ENCODE measurements at places on chromosomes 12 and 14. TPM values are rescaled to one million over a fixed set of nuclear protein-coding genes. Genes with fewer than 3 reads are reported as not detected.

HOXC4 gene
- total RNA-seq: 3.3 TPM

- peaks cover 21% of the 10 kb centered on the region for H3K36me3 ChIP-seq
- no peaks in the 10 kb centered on the region for H3K27me3 ChIP-seq
- peak overlapping the region; percentile 10 for H3K27ac ChIP-seq
- H3K4me1 ChIP-seq: peaks cover 14% of the 10 kb centered on the region
- DNase-seq: no peak
These were observed 7.3 kb downstream of the C1RL start for GRCh38 chr12:7101694-7102131.

WNT1 gene
- not detected for total RNA-seq

DNA sequence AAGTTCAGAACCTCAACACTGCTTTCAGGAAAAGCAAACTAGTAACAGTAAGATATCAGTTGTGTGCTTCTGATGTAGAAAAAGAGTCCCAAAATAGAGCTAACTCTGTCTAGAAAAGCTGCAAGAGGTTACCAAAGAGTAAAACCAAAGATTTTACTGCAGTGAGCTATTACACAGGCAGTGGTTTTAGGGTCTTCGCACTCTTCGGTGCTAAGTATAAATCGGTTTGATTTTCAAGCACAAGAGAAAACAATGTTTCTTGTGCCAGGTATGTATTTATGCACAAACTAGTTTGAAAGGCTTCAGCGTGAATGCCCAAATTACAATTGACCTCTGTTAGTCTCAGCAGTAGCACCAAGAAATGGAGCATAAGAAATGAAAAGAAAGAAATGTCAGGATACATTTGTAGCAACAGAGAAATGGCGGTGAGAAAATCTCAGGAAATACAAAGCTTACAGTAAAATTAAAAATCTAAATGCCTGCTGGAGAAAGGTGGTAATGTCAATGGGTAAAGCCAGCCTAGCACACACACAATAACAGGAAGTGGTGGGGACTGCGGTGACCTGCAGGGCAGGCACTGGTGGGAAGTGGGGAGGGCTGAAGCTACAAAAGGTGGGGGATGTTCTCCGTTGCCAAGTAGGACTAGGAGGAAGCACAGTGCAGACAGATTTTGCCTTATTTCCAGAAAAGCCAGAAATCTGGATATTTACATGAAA, 18.0 kb upstream of the DYRK2 start:
- no peaks in the 10 kb centered on the region for H3K27me3 ChIP-seq
- H3K4me1 ChIP-seq: no peaks in the 10 kb centered on the region
- no peak for DNase-seq

OR4Q2 gene
- total RNA-seq: not detected

GRCh38 chr12:87025976-87026375, 769.8 kb upstream of the MGAT4C start:
- DNase-seq: no peak
- H3K27me3 ChIP-seq: no peaks in the 10 kb centered on the region
- H3K27ac ChIP-seq: no peak overlapping the region
- H3K36me3 ChIP-seq: no peaks in the 10 kb centered on the region
- no peak overlapping the region for H3K4me3 ChIP-seq
- H3K4me1 ChIP-seq: no peaks in the 10 kb centered on the region

DNA sequence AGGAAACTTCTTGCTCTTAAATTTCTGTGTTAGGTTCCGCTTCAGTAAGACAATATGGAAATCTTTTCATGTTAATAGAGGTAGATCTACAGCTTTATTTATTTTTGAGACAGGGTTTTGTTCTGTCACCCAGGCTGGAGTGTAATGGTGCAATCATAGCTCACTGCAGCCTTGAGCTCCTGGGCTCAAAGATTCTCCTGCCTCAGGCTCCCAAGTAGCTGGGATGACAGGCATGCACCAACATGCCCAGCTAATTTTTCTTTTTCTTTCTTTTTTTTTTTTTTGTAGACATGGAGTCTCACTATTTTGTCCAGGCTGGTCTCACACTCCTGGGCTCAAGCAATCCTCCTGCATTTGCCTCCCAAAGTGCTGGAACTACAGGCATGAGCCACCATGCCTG, 70.1 kb downstream of the DAO start:
- peaks cover 7% of the 10 kb centered on the region for H3K4me1 ChIP-seq
- no peak overlapping the region for H3K4me3 ChIP-seq
- no peak overlapping the region for H3K27ac ChIP-seq
- H3K27me3 ChIP-seq: peaks cover 3% of the 10 kb centered on the region

- H3K36me3 ChIP-seq: peaks cover 18% of the 10 kb centered on the region
- H3K27me3 ChIP-seq: no peaks in the 10 kb centered on the region
- peak; percentile 63 for DNase-seq
- no peak overlapping the region for H3K4me3 ChIP-seq
These were observed 8.8 kb downstream of the IKBIP start for GRCh38 chr12:98635657-98636323.

GSC gene
- total RNA-seq: 9.4 TPM

DNA sequence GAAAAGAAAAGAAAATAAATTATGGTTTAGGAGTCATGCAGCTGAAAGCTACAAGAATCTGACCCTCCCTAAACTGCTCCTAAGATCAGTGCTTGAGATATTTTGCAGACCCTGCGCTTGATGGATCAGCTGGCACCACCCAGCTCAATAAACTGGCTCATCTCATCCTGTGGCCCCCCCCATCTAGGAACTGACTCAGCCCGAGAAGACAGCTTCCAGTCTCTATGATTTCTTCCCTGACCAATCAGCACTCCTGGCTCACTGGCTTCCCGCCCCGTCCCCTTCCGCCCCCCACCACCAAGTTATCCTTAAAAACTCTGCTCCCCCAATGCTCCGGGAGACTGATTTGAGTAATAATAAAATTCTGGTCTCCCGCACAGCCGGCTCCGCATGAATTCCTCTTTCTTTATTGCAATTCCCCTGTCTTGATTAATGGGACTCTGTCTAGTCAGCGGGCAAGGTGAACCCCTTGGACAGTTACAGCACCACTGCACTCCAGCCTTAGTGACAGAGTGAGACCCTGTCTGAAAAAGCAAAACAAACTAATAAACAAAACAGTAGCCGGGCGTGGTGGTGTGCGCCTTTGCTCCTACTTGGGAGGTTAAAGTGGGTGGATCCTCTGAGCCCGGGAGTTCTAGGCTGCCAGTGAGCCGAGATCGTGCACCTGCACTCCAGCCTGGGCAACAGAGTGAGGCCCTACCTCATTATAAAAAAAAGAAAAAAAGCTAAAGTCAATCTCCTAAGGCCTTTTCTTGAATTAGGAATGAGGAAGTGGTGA, 24.5 kb upstream of the SPTLC2 start:
- H3K36me3 ChIP-seq: no peaks in the 10 kb centered on the region
- peak overlapping the region; percentile 70 for H3K4me3 ChIP-seq
- H3K27me3 ChIP-seq: no peaks in the 10 kb centered on the region
- DNase-seq: no peak
- H3K27ac ChIP-seq: peak overlapping the region; percentile 88

TBC1D30 gene
- 0.72 TPM for total RNA-seq

GRCh38 chr12:45637706-45638105, 91.8 kb upstream of the ARID2 start:
- H3K4me3 ChIP-seq: no peak overlapping the region
- H3K36me3 ChIP-seq: no peaks in the 10 kb centered on the region
- DNase-seq: no peak
- no peak overlapping the region for H3K27ac ChIP-seq

DNA sequence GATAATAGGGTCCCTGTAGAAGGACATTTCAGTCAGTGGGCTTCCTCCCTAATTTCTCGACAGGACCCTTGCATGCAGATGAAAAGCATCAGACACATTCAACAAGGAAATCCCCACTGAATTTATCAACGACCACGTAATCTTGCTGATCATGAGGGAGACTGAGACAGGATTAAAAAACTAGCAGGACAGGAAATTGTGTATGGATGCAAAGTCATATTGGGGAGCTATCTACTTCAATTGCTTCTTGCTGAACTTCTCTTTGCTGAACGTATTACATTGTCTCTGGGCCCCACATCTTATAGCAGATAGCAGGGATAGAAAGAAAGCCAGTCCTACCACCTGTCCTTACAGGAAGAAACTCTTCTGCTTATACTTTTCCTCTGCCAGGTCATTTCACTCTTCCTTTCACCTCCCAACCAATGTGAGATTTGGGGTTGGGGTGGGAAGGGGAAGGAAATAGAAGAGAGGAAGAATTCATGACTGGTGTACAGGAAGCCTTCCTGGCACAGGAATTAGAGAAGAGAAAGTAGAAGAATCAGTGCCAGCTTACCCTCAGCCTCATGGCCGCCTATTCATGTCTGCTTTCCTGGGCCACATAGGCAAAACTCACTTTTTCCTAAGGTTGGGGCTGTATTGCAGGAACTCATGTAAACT, 333.3 kb downstream of the ZFP36L1 start:
- no peaks in the 10 kb centered on the region for H3K27me3 ChIP-seq
- no peak overlapping the region for H3K4me3 ChIP-seq
- no peaks in the 10 kb centered on the region for H3K36me3 ChIP-seq
- peaks cover 17% of the 10 kb centered on the region for H3K4me1 ChIP-seq
- H3K27ac ChIP-seq: peak overlapping the region; percentile 65

TAS2R43 gene
- not detected for total RNA-seq

DNA sequence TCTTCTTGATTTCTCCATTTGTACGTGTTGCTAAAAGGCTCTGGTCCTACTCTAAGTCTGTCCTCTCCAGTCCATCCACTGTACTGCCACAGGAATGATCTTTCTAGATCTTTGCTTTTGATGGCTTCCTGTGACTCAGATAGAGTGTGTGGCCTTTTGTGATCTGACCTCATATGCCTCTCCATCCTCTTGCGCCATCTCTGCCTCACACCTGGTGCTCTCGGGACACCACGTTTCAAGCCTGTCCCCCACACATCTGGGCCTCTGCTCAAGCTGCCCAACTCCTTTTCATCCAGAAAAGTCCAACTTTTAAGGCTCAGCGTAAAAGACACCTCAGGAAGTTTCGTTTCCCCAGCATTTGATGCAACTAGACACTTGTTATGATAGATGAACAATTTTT, 39.0 kb downstream of the DCAF4 start:
- H3K36me3 ChIP-seq: peaks cover 25% of the 10 kb centered on the region
- no peaks in the 10 kb centered on the region for H3K4me1 ChIP-seq
- no peaks in the 10 kb centered on the region for H3K27me3 ChIP-seq
- H3K4me3 ChIP-seq: no peak overlapping the region
- no peak for DNase-seq

- H3K27me3 ChIP-seq: no peaks in the 10 kb centered on the region
- peaks cover 54% of the 10 kb centered on the region for H3K4me1 ChIP-seq
- peak overlapping the region; percentile 76 for H3K4me3 ChIP-seq
- DNase-seq: peak; percentile 98
- peak overlapping the region; percentile 99 for H3K27ac ChIP-seq
These were observed 4.5 kb upstream of the IRF2BPL start for GRCh38 chr14:77032844-77033621.

GRCh38 chr12:87155621-87156020, 873.6 kb downstream of the C12orf50 start:
- H3K4me1 ChIP-seq: peaks cover 5% of the 10 kb centered on the region
- no peaks in the 10 kb centered on the region for H3K36me3 ChIP-seq
- DNase-seq: no peak
- no peak overlapping the region for H3K4me3 ChIP-seq

DNA sequence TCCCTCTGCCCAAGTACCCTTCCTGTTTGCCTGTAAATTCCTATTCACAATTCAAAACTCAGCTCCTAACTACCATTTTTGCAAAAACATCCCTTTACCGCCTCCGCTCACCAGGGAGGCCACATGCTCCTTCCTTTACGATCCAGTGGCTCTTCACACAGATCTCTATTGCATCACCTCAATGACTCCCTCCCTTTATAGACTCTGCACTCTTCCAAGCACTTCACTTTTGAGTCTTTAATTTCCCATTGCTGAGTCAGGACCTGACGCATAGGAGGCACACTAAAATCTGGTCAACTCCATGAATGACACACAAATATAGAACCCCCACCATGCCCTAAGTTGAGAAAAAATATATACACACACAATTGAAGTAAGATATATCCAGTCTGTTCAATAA, 45.9 kb downstream of the PPP1R13B start:
- H3K27ac ChIP-seq: peak overlapping the region; percentile 75
- H3K4me3 ChIP-seq: no peak overlapping the region
- peak; percentile 92 for DNase-seq

DNA sequence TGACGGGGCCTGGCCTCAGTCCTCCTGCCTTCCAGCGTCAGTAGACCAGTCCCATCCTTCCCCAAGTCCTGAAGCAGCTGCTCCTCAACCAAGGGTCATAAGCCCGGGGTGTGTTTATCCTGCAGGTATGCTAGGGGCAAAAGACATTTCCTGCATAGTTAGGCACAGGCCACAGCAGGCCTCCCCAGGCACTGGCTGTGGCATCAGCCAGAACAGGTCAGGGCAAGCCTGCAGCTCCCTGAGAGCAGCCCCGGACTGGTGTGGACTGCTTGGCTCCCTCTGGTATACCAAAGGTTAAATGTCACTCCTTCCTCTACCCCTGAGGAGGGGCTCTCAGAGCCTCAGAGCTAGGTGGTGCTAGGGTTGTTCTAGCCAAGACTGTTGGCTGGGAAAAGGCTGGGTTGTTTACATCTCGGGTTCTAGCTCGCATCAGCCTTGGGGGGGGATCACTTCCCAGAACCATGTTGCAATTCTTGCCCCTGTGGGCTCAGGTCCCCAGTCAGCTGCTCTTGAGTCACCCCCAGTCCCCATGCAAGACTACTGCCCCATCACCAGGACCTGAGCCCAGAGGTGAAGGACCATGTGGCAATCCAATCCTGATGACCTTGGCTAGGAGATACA, 2.9 kb downstream of the MMP14 start:
- H3K27me3 ChIP-seq: no peaks in the 10 kb centered on the region
- H3K27ac ChIP-seq: peak overlapping the region; percentile 97
- H3K4me3 ChIP-seq: peak overlapping the region; percentile 96
- peaks cover 26% of the 10 kb centered on the region for H3K4me1 ChIP-seq
- H3K36me3 ChIP-seq: peaks cover 40% of the 10 kb centered on the region

- H3K27ac ChIP-seq: peak overlapping the region; percentile 89
- no peaks in the 10 kb centered on the region for H3K27me3 ChIP-seq
- peaks cover 28% of the 10 kb centered on the region for H3K4me1 ChIP-seq
- peak; percentile 84 for DNase-seq
- H3K36me3 ChIP-seq: no peaks in the 10 kb centered on the region
- H3K4me3 ChIP-seq: peak overlapping the region; percentile 46
These were observed 204.6 kb upstream of the PLXNC1 start for GRCh38 chr12:93943780-93944179.

DNA sequence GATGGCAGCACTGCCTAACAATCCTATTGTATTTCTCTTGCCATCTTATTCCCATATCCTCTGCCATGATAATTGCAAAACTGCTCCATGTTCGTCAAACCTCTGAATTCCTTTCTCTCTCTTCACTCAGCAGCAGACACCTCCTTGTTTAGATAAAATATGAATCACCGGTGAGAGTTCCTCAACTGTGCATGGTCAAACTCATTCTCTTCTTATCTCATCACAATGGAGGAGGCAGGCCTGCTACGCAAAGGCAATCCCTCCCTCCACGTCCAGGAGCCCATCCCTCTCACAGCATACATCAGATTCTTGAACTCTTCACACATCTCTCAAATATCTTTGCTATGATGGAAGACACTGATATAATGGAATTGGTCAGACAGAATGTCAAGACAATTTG, 90.1 kb upstream of the DAAM1 start:
- peak; percentile 51 for DNase-seq
- no peaks in the 10 kb centered on the region for H3K36me3 ChIP-seq
- H3K27me3 ChIP-seq: no peaks in the 10 kb centered on the region
- no peak overlapping the region for H3K4me3 ChIP-seq

- no peaks in the 10 kb centered on the region for H3K27me3 ChIP-seq
- no peak overlapping the region for H3K4me3 ChIP-seq
These were observed 108.7 kb upstream of the OTX2 start for GRCh38 chr14:56918849-56919574.

CLEC14A gene
- 0.29 TPM for total RNA-seq

- no peaks in the 10 kb centered on the region for H3K4me1 ChIP-seq
- no peaks in the 10 kb centered on the region for H3K27me3 ChIP-seq
- no peaks in the 10 kb centered on the region for H3K36me3 ChIP-seq
- no peak for DNase-seq
- H3K27ac ChIP-seq: no peak overlapping the region
These were observed 75.5 kb upstream of the GTF2A1 start for GRCh38 chr14:81295958-81296923.

ZDHHC22 gene
- not detected for total RNA-seq

MGP gene
- 16.8 TPM for total RNA-seq

ARHGEF40 gene
- 33.3 TPM for total RNA-seq

ZBTB42 gene
- total RNA-seq: 2.9 TPM

All from osteoblast (primary cell).